ENCODE measurements at places on chromosomes 4 and X.

DNA sequence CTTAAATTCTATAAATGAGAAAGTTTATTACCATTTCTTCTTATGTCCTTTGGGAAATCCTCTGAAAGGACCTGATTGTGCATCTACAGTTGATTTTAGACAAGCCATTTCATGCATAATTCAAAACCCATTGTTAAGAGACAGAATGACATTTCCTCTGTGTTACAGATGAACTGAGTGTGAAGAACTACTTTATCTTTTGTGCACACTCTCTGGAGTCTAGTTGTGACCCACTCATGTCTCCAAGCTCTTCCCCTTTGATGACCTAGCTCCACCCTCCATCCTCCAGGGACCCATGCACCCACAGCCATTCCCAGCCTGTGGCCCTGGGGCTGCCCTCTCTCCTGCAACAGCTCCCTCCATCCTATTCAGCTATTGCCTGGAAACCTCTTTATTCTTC lies 57.5 kb upstream of the BMPR1B start:
- no peak for DNase-seq

DNA sequence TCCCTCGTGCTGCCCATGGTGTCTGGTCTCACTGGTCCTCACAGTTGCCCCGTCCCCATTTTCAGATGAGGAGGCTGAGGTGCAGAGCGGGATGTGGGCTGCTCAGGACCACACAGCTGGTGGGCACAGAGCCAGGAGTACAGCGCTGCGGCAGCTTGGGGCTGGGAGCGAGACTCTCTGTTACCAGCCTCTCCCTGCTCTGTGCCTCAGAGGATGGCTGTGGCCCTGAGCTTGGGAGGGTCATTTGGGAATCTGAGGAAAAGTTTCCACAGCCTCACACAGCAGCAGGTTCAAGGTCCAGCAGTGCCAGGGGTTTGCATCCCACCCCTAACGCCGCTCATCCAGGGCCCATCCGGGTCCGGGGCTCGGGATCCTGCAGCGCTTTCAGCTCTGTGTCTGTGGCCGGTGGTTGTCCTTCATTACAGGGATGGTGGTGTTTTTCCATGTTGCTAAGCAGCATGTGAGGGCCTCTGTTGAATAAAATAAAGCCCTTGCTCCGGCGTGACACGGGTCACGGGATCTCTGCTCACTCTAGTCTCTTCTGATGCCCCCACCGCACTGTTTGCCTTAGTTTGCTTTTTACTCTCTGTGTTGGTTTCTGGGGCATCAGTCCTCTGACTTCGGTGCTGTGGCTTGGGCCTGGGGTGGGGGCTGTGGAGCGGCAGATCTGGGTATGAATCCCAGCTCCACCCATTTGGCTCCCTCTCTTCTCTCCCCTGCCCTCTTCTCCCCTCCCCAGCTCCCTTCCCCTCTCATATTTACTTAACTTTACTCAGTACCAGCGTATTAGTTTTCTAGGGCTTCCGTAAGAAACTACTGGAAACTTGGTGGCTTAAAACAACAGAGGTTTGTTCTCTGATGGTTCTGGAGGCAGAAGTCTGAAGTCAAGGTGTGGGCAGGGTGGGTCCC lies 6.5 kb downstream of the WFS1 start:
- DNase-seq, result no peak

DNA sequence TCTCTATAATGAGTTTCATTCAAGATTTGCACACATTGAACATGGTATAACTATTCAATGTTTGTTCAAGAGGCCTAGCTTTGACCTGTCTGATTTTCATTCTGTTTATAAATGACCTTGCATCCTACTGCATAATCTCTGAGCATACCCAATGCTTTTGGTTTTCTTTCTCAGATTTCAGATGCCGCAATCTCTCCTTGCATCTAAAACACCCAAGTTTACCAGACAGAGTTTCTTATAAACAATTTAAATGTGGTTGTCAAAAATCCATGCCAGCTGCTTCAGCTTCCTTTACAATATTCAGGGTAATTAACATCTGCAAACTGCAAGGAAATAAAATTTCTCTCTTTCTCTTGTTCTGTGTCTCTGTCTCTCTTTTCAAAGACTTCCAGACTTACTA lies 123.0 kb upstream of the PCDH18 start:
- DNase-seq, result no peak

DNA sequence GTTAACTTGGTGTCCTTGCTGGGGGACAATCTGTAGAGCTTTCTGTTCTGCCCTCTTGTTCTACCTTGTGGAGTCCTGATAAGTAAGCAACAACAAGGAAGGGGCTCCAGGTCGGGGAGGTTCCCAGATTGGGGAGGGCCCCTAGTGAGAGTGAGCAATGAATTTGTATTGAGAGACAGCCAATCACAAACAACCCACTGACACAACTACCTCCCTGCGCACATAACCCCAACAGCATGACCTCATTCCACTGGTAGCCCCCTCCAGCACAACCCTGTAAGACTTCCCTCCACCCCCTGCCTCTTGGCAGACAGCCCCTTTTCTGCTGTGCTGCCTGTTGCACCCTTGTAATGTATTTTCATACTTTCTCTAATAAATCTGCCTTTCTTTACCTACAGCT lies 19.7 kb upstream of the PNPLA4 start:
- DNase-seq, result no peak

- DNase-seq, result no peak
Measured at GRCh38 chrX:11647138-11647537, 18.6 kb downstream of the ARHGAP6 start.

DNA sequence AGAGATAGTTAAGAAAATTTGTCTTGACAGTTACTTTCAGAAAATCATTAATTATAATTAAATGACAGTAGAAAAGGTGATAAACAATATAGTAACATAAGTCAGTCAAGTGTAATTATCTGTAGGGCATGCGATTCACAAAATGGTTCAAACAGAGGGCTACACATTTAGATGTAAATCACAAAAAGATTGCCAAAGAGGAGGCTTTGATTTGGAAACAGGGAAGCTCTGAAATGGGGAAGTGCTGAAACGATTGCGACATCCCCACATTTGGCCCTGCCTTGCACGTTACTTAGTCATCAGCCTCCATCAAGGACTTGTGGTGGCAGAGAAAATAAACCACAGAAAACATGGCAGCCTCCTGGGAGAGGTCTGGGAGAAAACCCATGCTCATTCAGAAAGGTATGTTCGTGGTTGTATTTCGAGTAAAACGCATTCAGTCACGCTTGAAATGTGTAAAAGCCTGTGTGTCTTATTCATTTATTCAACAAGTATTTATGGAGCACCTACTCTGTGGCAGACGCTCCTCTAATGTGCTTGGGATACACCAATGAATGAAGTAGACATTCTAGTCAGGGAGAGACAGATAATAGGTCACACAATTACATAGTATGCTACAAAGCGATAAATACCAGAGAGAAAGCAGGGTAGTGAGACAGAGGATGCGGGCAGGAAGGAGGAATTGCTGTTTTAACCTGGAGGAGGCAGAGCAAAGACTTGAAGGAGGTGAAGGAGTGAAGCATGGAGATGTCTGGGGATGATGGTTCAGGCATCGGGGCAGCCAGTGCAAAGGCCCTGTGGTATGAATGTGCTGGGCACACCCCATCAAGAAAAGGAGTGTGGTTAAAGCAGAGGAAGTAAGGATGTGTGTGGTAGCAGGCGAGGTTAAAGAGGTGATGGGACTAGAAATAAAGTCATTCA lies 7.8 kb downstream of the RBM47 start:
- DNase-seq, result peak; percentile 39

GRCh38 chr4:156560701-156561100 lies 410.9 kb downstream of the PDGFC start:
- no peak for DNase-seq

GRCh38 chr4:95289028-95289634 lies 259.6 kb downstream of the UNC5C start:
- DNase-seq, result no peak

DNA sequence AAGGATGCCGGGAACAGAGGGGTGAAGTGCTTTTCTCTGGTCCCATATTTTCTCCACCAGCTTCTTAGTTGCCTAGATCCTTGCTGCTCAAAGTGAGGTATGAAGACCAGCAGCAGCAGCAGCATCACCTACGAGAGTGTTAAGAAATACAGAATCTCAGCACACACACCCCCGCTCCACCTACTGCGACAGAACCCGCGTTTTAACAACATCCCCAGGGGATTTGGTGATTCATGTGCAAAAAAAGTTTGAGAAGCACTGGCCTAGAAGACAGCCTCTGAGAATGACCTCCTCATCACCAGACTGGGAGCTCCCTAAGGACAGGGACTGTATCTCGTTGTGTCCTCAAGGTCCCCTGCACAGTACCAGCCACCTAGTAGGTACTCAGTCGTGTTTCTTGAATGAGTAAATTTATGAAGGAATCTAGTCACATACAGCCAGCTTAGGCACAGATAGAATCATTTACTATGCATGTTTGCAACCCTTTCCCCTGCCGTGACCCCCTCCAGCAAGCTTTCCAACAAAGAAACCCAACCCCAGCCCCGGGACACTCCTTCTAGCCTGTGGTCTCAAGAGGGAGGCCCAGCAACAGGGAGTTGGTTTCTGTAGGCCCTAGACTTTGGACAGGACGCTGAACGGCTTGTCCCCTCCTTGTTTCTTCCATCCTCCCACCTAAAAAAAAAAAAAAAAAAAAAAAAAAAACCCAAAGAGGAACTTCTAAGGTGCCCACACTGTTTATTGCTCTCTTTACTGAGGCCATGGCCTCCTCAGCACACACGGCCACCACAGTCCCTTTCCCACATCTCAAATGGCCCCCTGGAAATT lies 21.5 kb downstream of the RTL5 start:
- DNase-seq, result no peak

DNA sequence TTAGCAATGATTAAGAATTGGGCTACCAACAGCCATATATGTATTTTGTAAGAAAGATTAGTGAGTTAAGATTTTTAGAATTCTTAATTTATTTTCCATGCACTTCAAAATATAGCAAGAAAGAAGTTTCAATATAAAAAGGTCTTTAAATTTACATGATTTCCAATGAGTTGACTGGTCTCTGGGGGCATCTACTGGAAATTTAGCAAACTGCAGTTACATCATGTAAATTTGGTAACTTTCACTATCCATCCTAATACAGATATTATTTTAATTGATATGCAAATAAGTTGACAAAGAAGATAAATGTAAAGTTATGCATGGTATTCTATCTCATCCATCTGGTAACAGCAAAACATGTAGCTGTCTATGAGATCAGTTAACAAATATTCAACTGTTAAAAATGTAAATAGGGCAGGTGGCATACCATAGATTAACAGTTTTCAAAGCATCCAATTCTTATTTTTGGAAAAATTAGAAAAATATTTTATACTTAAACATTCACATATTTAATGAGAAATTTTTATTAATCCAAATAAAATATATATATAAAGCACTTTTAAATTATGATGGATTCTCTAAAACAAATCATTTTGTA lies 29.1 kb downstream of the TTC29 start:
- no peak for DNase-seq

- no peak for DNase-seq
Measured at GRCh38 chr4:123110685-123111084, 188.3 kb upstream of the NUDT6 start.

DNA sequence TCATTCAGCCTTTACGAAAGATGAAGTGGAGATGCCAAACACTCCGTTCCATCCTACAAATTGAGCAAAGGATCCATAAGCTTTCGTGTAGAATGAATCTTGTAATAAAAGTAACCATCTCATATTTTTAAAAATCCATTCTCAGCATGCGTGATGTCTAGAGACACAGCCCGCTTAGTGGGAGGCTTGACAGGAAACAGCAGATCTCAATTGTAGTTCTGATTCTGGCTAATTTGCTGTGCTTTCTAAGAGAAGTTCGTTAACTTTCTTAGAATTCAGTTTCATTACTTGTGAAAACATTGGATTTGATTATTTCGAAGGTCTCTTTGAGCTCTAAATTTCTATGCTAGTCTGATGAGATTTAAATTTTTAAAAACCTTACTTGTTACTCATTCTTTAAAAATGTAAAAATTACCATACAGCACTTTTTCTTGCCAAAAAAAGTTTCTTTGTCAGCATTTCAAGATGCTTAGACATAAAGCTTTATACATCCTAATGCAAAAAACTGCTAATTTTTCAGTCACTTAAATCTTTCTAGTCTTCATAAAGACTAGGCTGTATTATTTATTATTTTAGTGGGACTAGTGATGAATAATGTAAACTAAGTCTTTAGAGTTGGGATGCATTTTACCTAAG lies 66.9 kb upstream of the NEIL3 start:
- no peak for DNase-seq

GRCh38 chrX:151624677-151625076 lies 61.2 kb downstream of the PASD1 start:
- DNase-seq, result no peak

DNA sequence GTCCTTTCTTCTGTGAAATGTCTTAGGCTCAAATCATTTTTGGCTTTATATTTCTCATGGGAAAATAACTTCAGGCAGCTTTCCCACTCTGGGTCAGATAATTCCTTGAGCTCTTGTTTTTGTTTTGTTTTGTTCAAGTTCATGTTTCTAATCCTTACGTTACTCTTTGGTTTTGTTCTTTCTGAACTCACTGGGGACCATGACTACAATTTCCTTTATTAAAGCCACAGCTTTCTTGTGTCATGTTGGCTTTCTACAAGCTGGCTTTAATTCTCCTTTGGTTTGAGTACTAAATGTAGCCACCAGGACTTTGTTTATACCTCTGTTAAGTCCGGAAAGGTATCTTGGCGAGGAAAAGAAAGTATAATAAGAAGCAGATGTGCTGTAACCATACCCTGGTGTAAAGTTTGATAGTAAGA lies 30.8 kb upstream of the ANXA3 start:
- DNase-seq, result no peak

GRCh38 chr4:14646831-14647230 lies 355.4 kb upstream of the CPEB2 start:
- DNase-seq, result no peak

DNA sequence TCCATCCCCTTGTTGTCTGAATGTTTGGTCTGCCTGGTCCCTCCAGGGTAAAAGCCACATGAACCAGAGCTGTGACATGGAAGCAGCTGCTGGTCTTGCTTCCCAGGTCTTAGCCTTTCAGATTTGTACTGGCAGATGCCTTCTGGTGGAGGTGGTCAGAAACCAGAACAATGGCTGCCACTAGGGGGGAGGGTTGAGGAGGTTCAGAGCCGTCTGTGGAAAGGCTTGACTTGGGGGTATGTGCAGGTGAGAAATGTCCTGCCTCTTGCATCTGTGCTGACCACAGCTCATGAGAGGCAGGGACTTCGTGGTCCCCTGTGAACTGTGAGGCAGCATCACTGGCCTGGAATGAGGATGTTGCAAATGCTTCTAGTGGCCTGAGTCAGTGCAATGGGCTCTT lies 144.2 kb upstream of the WDR1 start:
- DNase-seq, result no peak

GRCh38 chr4:68655764-68656444 lies 14.5 kb downstream of the UGT2B15 start:
- DNase-seq, result no peak

DNA sequence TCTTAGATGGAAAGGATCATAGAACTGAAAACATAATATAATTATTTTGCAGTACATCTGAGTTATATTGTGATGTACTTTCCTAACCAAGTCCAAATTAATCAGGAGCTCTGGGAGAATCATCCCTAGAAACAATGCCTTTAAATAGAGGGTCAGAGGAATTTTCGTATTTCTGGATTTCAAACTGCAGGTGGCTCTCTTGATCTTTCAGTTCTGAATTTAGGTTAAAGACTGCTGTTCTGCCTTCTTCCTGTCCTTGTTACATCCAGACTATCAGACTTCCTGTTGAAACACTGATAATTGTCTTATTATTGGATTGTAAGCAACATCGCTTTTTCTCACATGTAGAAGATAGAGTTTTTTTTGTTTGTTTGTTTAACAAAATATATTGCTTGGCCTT lies 142.7 kb downstream of the RPA4 start:
- no peak for DNase-seq

Data from liver (tissue), 10 donors.